ENCODE measurements at places on chromosomes 7 and 10. TPM values are rescaled to one million over a fixed set of nuclear protein-coding genes. Genes with fewer than 3 reads are reported as not detected.

- no peak overlapping the region for H3K27ac ChIP-seq
- no peak for DNase-seq
- H3K4me3 ChIP-seq, result no peak overlapping the region
- no peaks in the 10 kb centered on the region for H3K36me3 ChIP-seq
- no peaks in the 10 kb centered on the region for H3K27me3 ChIP-seq
Measured at GRCh38 chr7:137985253-137985896, 16.5 kb downstream of the CREB3L2 start.

DNA sequence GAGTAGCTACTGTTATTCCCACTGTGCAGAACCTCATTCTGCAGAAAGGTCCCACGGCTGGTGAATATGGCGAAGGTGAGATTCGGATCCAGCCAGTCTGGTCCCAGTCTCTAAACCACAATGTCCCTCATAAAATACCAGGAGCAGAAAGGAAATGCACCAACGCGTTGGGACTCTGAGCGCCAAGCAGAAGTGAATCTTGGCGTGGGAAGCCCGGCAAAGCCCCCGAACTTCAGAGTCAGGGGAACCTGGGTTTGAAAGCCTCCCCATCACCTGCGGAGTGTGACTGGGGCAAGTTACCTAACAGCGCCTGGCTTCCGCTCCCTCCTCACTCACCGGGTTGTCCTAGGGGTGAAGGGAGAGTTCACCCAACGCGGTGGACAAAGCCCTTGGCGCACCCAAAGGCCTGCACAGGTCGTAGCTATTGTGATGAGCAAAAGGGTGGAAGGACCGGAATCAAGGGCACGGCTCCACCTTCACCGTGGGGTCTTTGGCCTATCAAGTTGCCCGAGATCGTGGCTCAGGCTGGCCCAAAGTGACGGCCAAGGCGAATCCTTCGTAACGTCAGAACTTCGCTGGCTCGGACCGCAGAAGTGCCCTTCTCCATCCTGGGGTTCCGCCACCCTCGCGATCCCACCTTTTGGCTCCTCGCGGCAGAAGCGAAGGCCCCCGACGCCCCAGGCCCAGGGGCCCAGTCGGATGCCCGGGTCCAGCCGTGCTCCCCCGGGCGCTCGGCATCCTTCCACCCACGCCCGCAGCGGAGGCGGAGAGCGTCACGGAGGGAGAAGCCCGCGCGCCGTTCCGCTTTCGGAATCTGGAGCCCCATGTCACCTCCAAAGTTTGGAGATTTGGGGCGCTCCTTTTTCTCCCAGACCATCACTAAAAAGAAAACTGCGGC lies 811 bp downstream of the RGS10 start:
- no peaks in the 10 kb centered on the region for H3K36me3 ChIP-seq
- peak; percentile 90 for DNase-seq
- H3K4me1 ChIP-seq, result peaks cover 10% of the 10 kb centered on the region
- no peaks in the 10 kb centered on the region for H3K27me3 ChIP-seq

The NPFFR1 gene
- total RNA-seq, result 1.0 TPM

DNA sequence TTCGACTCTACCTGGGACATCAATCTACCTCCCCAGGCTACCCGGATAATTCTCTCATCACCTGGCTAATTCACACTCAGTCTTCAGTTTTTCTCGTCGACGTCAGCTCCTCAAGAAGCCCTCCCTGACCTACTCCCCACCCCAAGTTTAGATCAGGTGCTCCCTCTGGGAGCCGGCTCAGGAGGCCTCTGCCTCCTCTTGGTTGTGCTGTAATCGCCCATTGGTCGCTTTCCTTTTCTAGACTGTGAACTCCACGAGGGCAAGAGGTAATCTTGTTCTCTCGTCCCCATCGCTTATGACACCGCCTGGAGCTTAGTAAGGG lies 461 bp upstream of the WIPF3 start:
- peaks cover 30% of the 10 kb centered on the region for H3K4me1 ChIP-seq
- peaks cover 27% of the 10 kb centered on the region for H3K27me3 ChIP-seq
- H3K4me3 ChIP-seq, result no peak overlapping the region
- no peak overlapping the region for H3K27ac ChIP-seq
- no peaks in the 10 kb centered on the region for H3K36me3 ChIP-seq
- no peak for DNase-seq

DNA sequence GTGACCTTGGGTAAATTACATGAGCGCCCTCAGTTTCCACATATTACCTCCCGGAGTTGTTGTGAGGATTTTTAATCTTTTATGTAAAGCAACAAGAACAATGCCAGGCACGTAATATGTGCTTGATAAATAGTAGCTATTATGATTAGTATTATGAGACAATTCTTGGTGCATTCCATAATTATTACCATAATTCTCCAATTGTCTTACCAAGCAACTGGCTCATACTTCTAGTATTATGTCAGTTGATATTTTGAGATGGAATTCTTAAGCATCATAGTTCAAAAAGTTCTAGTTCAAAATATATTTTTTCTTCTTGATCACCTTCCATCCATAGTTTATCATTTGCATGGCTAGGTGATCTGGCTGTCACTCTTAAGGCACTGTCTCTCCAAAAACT lies 259.0 kb downstream of the BBS9 start:
- no peak for DNase-seq
- peaks cover 7% of the 10 kb centered on the region for H3K36me3 ChIP-seq
- no peaks in the 10 kb centered on the region for H3K27me3 ChIP-seq
- no peak overlapping the region for H3K27ac ChIP-seq
- no peaks in the 10 kb centered on the region for H3K4me1 ChIP-seq
- no peak overlapping the region for H3K4me3 ChIP-seq

DNA sequence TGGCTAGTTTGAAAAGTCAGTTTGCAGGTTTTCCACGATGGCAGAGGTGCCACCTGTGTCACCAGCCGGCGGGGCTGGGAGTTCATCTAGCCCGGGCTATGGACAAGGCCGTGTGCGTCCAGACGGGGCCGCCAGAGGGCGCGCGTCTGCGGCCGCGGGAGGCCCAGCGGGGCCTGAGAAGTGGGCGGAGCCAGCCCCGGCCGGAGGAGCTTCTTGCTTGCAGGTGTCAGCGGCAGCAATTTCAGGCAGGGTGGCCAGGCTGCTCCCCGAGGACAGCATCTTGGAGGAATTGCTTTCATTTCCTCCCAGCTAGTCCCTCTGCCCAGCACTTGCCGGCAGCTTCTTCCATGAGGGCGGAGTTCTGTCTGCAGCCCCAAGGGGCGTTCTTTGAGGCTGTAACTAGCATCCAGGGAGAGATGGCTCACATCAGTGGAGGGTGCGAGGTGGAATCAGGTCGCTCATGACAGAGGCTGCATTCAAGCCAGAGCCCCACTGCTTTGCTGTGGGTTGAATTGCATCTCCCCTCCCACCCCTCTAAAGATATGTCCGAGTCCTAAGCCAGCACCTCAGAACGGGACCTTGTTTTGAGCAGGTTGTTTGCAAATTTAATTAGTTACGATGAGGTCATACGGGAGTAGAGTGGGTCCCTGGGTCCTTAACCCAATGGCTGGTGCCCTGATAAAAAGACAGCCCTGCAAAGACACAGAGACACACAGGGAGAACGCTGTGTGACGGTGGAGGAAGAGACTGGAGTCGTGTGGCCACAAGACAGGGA lies 85.9 kb upstream of the MKI67 start:
- no peaks in the 10 kb centered on the region for H3K36me3 ChIP-seq
- H3K4me3 ChIP-seq, result peak overlapping the region; percentile 13
- peaks cover 14% of the 10 kb centered on the region for H3K4me1 ChIP-seq
- no peaks in the 10 kb centered on the region for H3K27me3 ChIP-seq

DNA sequence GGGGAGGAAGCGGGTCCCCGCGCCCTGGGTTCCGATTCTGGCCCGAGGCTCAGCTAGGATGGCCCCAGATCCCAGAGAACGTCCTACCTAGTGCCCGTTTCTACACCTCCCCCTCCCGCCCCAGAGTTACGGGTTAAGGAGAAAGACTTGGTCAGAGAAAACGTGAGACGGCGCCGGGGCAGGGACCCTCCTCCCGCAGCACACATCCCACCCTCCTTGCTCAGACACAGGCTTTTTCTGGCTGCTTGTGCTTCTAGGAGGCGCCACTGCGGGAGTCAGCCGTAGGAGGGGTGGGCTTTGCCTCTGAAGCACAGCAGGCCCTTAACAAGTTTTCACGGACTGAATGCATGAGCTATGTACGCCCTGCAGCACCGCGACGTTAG lies 104.9 kb upstream of the LEP start:
- peak overlapping the region; percentile 61 for H3K4me3 ChIP-seq
- H3K4me1 ChIP-seq, result peaks cover 16% of the 10 kb centered on the region
- no peaks in the 10 kb centered on the region for H3K36me3 ChIP-seq
- H3K27me3 ChIP-seq, result peaks cover 5% of the 10 kb centered on the region
- H3K27ac ChIP-seq, result no peak overlapping the region

The SPAM1 gene
- total RNA-seq, result not detected

The AKR1E2 gene
- total RNA-seq, result 3.3 TPM

The NANOS1 gene
- 1.5 TPM for total RNA-seq

DNA sequence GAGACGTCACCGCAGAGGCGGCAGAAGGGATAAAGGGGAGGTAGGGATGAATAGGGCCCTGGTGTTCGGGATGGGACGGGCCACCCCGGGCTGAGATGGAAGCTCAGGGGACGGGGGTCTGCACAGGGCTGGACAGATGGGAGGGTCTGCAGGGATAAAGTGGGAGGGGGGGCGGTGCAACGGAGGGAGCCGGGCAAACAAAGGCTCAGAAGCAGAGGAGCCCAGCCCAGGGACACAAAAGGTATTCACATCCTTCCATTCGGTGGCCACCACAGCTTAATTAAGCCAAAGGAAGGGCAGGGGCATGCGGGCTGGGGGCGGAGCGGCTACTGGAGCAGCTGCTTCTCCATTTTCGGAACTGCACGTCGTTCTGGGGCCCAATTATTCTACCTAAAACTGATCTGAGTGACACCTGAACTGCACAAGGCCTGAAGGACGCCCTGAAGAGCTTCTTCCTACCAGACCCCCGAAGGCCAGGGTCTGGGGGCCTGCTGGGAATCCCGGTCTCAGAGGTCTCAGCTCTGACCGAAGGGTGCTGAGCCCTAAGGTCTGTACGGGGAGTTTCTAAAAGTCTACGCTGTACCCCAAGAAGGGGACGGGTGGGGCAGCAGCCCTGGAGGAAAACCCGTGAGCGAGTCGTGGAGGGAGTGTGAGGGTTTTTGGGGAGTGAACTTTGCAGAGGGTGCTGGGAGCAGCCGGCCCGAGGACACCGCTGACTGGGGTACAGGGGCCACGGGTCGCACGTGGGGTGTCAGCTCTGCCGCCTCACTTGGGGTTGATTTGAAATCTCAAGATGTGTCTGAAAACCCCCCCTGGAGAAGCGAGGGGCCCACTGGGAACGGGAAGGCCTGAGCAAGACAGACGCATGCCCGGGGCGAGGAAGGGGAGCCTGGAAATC lies 334.8 kb downstream of the DNAJB6 start:
- no peak overlapping the region for H3K27ac ChIP-seq
- H3K27me3 ChIP-seq, result no peaks in the 10 kb centered on the region
- H3K4me3 ChIP-seq, result no peak overlapping the region
- no peaks in the 10 kb centered on the region for H3K4me1 ChIP-seq
- peak; percentile 59 for DNase-seq
- H3K36me3 ChIP-seq, result no peaks in the 10 kb centered on the region

The ADAMTS14 gene
- 0.31 TPM for total RNA-seq

- DNase-seq, result no peak
- no peak overlapping the region for H3K4me3 ChIP-seq
- peaks cover 19% of the 10 kb centered on the region for H3K4me1 ChIP-seq
- H3K36me3 ChIP-seq, result no peaks in the 10 kb centered on the region
- H3K27me3 ChIP-seq, result no peaks in the 10 kb centered on the region
Measured at GRCh38 chr7:129089521-129090212, 34.8 kb upstream of the TNPO3 start.

The ADARB2 gene
- 0.84 TPM for total RNA-seq

DNA sequence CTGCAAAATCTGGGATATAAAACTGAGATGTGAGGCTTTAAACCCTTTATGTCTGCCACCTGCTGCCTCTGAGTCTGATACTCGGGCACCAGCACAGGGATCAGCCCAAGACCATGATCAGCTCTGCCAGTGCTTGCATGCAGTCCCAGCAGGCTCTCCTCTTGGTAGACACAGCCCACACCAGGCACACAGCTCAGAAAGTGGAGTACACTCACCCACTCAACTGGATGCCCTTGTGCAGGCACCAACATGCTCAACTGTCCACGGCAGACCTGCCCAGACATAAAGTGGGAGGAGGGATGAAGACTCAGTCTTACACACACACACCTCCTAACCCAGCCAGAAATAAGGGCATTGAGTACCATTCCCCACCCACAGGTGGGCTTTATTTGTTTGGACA lies 18.2 kb upstream of the MYH16 start:
- no peaks in the 10 kb centered on the region for H3K4me1 ChIP-seq
- no peak overlapping the region for H3K4me3 ChIP-seq
- no peak overlapping the region for H3K27ac ChIP-seq

GRCh38 chr10:98236862-98237261 lies 31.1 kb downstream of the LOXL4 start:
- no peak for DNase-seq
- no peaks in the 10 kb centered on the region for H3K4me1 ChIP-seq
- H3K36me3 ChIP-seq, result peaks cover 7% of the 10 kb centered on the region
- no peaks in the 10 kb centered on the region for H3K27me3 ChIP-seq

The BICC1 gene
- total RNA-seq, result 10.5 TPM

- no peak for DNase-seq
- no peak overlapping the region for H3K4me3 ChIP-seq
- no peaks in the 10 kb centered on the region for H3K27me3 ChIP-seq
- H3K36me3 ChIP-seq, result no peaks in the 10 kb centered on the region
- no peak overlapping the region for H3K27ac ChIP-seq
Measured at GRCh38 chr7:158350166-158350900, 237.3 kb downstream of the PTPRN2 start.

- H3K27ac ChIP-seq, result peak overlapping the region; percentile 18
- H3K27me3 ChIP-seq, result no peaks in the 10 kb centered on the region
- H3K4me3 ChIP-seq, result peak overlapping the region; percentile 48
- H3K36me3 ChIP-seq, result no peaks in the 10 kb centered on the region
Measured at GRCh38 chr10:79559726-79560125, 481 bp downstream of the SFTPA2 start.

The RET gene
- 0.30 TPM for total RNA-seq

The MSMB gene
- total RNA-seq, result not detected

DNA sequence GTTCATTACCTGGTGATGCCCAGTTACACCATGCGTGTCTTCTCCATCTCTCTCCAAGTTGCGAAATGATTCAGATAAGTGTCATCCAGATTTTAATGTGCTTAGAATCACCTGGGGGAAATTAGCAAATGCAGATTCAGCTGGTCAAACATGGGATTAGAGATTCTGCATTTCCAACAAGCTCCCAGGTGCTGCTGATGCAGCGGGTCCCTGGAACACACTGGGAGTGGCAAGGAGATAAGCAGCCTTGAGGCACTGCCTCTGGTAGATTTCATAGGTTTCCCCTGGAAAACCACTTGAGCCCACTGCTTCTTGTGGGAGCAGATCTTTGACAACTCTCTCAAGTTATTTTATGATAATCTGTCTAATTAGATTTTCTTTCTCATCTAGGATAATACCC lies 196.0 kb upstream of the C7orf33 start:
- H3K4me1 ChIP-seq, result no peaks in the 10 kb centered on the region
- no peaks in the 10 kb centered on the region for H3K36me3 ChIP-seq
- DNase-seq, result no peak
- H3K4me3 ChIP-seq, result no peak overlapping the region

The ANXA8L1 gene
- 40.3 TPM for total RNA-seq

All from upper lobe of left lung (tissue), 6 donors.